Choroid plexus epithelial cell (primary cell): ENCODE measurements at places on chromosomes 7 and 10.
A peak's percentile ranks its signal among the peaks of the same experiment; 100 is the strongest.

DNA sequence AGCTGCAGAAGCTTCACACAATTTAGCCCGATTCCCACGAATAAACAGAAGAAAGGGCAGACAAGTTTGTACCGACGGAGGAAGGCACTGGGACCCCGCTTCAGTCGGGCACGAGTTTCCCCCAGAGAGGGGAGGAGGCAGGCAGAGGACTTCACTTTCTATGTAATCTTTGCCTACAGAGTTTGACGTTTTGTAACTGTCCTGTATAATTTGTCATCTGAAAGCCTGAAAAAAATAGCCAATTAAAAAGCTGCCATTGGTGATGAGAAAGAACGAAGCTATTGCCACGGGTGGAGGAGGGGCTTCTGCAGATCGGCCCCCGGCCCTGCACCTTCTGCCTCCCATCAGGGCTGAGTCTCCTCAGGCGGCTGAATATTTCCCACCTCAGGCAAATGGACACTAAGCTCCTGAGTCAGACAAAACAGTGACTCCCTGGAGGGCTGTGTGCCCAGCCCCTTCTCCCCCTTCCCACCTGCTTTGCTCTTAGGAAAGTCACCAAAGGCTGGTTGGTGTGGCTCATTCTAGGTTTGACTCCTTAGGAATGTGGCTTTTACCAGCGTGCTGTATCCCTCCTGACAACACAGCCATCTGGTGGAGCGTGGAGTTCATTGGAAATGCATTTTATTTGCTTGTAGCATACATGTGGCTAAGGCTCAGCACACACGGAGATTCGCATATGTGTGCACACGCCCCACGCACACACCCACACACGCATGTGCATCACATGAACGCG is 117.4 kb downstream of the VIPR2 start:
- peak; percentile 44 for DNase-seq

DNA sequence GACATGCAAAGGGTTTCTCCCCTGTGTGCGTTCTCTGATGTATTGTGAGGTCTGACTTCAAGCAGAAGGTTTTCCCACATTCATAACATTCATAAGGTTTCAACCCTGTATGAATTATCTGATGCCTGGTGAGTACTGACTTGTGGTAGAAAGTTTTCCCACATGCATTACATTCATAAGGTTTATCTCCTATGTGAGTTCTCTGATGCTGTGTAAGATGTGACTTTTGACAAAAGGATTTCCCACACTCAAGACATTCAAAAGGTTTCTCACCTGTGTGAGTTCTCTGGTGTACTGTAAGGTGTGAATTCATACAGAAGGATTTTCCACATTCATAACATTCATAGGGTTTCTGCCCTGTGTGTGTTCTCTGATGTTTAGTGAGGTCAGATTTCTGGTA is 45.1 kb downstream of the ZNF33B start:
- no peak for DNase-seq

DNA sequence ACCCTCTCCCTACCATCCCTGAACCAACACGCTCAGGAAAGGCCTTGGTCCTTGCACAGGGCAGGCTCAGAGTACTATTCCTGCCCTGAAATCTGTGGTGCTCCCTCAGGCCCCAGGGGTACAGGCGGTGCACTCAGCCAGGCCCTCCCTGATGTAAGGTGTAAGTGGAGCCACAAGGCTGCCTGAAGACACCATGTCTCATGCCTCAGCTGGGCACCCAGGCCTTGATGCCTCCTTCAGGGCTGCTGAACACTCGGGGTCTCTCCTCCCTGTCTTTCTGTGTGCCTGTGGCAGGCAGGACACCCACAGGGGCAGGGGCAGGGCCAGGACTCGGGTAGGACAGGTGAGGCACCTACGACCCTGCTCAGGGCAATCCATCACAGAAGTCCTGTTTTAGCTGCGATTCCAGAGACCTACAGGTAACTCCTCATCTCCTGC is 22.9 kb upstream of the ANTXRL start:
- no peak for DNase-seq

DNA sequence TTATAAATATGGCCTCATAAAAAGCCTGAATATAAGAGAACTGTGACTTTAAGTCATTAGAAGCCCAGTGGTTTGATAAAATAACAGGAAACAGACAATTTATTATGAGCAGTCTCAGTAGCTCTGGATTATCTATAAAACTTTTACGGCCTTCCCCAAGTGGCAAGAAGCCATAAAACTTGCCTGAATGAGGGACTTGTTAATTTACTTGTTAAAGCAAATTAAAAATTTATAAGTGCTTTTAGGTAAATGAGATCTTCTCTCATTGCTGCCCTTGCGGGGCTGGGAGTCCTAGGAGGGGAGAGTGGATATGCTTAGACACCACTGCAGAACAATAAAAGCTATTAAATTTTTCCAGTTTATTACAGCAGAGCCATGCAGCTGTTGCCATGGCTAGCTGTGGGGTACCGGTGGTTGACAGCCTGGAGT is 499.9 kb downstream of the AUTS2 start:
- DNase-seq = no peak

DNA sequence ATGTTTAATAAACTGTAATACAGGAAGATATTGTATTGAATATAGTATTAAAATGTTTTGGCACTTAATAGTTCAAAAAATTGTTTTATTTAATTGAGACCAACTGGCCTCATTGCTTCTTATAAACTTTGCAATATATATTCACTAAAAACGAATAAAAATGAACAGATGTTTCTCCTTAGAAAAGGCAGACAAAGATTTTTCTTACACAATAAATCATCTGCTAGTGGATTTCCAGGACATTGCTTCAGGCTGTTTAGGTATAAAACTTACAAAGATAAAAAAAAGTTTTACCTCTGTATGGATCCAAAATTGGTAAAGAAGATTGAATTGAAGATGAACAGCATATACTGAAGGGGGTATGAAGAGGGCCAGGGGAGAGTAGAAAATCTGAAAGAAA is 143.6 kb downstream of the AGMO start:
- no peak for DNase-seq

DNA sequence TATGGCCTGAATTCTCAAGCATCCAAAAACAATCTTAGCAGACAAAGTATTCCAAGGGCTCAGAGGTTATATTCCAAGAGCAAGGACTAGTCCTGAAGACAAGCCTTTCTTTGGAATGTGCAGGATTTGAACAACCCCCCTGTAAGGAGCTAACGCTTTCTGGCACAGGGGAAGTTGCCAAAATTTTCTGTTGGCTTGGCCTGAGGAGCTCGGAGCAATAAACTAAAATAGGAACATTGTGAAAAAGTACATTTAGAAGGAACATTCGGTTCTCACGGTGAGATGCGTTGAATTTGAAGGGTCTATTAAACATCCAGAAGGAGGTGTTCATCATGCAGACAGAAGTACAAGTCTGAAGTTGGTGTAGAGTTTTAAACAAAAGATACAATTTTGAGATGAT is 1030.5 kb upstream of the CELF2 start:
- no peak for DNase-seq

- DNase-seq = no peak
Observed at GRCh38 chr10:2475711-2476217, 591.6 kb upstream of the PFKP start.

GRCh38 chr10:52208365-52208764 is 105.7 kb upstream of the DKK1 start:
- no peak for DNase-seq

GRCh38 chr10:67923551-67923950 is 39.1 kb downstream of the SIRT1 start:
- no peak for DNase-seq

DNA sequence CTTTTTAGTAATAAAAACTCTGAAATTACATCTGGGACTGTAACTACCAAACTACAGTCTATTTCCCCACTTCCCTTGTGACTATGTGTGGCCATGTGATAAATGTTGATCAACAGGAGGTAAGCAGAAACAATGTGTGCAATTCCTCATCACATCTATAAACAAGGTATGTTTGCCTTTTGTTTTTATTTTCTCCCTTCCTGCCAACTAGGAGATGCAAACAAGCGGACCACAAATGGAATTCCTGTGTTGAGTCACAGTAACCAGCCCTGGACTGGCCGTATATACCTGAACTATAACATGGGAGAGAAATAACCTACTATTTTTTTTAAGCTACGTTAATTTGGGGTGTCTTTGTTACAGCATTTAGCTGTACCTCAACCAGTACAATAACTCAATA is 52.5 kb downstream of the SCRN1 start:
- no peak for DNase-seq

GRCh38 chr7:100799037-100799896 is 28.1 kb downstream of the EPHB4 start:
- peak; percentile 78 for DNase-seq

DNA sequence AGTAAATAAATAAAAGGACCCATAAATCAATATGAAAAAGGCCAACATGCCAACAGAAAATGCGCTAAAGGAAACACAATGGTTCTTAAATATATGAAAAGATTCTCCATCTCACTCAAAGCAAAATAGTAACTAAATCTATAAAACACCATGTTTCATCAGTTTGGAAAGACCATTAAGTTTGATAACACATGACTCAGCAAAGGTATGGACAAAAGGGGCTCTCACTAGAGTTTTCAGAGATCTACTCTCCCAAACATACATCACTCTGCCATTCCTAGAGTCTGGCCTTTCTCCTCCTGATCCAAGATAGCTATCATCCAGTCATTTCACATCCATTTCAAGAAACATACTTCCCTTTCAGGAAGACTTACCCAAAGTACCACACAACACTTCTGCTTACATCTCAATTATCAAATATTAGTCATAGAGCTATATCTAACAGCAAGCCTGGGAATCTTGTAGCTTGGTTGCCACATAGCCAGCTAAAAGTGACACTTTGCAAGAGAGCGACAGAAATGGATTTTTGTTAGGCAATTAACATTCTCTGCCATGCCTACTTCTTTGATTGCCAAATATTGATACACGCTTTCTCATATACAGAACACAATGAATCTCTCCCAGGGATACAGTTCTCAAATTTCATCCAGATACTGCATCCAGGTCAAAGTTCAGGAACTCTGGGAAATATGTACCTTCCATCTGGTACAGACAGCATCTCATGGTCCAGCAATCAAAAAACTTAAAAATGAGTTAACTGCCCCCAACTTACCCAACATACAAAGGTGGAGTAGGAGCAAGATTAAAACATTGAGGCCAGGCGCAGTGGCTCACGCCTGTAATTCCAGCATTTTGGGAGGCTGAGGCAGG is 28.8 kb downstream of the TOMM7 start:
- DNase-seq = no peak

- DNase-seq = no peak
Observed at GRCh38 chr10:24716295-24716694, 7.4 kb downstream of the ARHGAP21 start.
